A375 (cell line): ENCODE measurements at places on chromosomes 7 and 10. TPM values are rescaled to one million over a fixed set of nuclear protein-coding genes. Genes with fewer than 3 reads are reported as not detected.

The CDK5 gene
- 44.8 and 50.0 TPM in 2 replicates for total RNA-seq

The VWA2 gene
- not detected in 2 replicates for total RNA-seq

The TFR2 gene
- 0.04 TPM in 1 of 2 replicates, not detected in the other for total RNA-seq

The NPFFR1 gene
- not detected in 2 replicates for total RNA-seq

The NKX1-2 gene
- total RNA-seq: 0.08 and 0.11 TPM in 2 replicates

The CXCL12 gene
- total RNA-seq: not detected in 2 replicates

The TAS2R4 gene
- 0.05 and 0.19 TPM in 2 replicates for total RNA-seq
